Activated CD8-positive, alpha-beta T cell treated with anti-CD3 and anti-CD28 coated beads for 36 hours (primary cell): ENCODE measurements at places on chromosomes 13 and 19. TPM values are rescaled to one million over a fixed set of nuclear protein-coding genes. Genes with fewer than 3 reads are reported as not detected.

- H3K4me3 ChIP-seq, result peak within 1 kb of the TSS; percentile 46
- peaks cover 5% of the 10 kb centered on the region for H3K36me3 ChIP-seq
- peaks cover 36% of the 10 kb centered on the region for H3K4me1 ChIP-seq
- H3K27me3 ChIP-seq, result peaks cover 66% of the 10 kb centered on the region
- peak; percentile 2 for DNase-seq
- H3K27ac ChIP-seq, result no peak within 1 kb of the TSS
These were observed at the start of gene PCDH17 for GRCh38 chr13:57631596-57632275. PCDH17 (plus strand) TSS chr13:57631744; CDS start chr13:57632547, 803 bp downstream.

The DLL3 gene
- 1.6 TPM for total RNA-seq

The LMTK3 gene
- 3.4 TPM for total RNA-seq

GRCh38 chr19:40229484-40229883 is 3.0 kb upstream of the CCNP start:
- H3K4me3 ChIP-seq, result no peak overlapping the region
- H3K36me3 ChIP-seq, result no peaks in the 10 kb centered on the region

The PSPC1 gene
- total RNA-seq, result 62.2 TPM

The MATK gene
- total RNA-seq, result 37.6 TPM
